RCC 7860 (cell line): ENCODE measurements at places on chromosomes 6 and 20.

- no peak for DNase-seq
Measured at GRCh38 chr6:150261997-150262697, 106.7 kb upstream of the IYD start.

DNA sequence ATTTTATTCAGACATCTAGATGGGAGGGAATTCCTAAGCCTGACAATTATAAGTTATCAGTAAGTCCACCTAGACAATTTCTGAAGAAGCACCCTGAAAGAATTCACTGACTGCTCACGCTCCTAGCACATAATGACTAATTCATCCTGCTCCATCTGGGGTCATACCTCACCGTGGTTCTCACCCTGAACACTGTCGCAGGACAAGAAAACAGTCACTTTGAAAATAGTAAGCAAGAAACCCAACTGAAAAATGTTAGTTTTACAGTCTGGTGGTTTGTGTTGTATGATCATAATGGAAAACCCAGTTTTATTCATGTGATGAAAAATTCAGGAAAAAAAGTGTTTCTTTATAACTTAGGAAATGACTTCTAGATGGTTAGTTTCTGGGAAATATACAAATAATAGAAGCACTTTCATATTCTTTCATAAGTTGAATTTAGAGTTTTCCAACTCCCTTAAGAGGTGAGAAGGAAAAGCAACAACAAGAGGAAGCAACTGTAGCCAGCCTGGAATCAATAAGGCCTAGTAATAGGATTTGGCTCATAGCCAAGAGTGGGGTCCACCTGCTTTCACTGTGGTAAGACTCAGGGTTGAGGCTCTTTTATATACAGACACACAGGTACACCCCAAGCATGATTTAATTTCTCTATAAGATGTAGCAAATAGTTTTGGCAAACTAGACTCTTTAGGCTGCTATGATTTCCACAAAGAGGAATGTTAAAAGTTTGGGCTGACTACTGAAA, 94.1 kb downstream of the HIVEP2 start:
- DNase-seq, result peak; percentile 69

- no peak for DNase-seq
Measured at GRCh38 chr20:3014179-3014578, 29.2 kb upstream of the GNRH2 start.

DNA sequence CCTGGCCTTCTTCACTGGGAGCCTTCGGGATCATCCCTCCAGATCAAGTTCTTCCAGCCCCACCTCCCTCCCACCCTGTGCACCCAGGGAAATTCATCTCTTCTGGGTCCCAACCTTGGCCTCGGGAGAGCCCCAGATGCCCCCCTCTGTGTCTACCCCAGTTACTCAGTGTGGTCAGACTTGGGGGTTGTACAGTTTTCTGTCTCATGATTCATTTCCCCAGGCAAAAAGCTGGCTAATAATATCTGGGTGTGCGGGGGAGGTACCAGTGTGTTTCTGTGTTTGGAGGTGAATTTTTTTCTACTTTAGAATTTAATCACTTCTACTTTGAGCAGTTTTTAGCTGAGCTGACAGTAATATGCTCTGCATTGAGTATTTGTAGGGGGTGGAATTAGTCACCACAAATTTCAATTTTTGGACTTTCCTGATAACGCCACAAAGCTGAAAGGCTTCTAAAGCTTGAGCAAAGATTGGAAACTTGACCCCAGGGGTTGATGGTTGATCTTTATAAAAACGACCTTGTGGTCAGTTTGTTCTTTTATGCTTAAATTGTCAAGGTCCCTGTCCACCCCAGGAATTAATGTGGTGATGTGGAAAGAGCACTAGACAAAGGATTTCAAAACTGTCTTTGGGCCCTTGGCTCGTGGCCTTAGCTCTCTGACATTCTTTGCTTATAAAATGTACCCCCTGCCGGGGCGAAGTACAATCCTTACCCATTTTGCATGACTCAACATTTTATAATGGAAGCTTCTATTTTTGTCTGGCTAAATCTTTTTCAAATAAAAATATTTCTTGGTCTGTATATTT, 284.7 kb upstream of the TAB2 start:
- DNase-seq, result peak; percentile 91

DNA sequence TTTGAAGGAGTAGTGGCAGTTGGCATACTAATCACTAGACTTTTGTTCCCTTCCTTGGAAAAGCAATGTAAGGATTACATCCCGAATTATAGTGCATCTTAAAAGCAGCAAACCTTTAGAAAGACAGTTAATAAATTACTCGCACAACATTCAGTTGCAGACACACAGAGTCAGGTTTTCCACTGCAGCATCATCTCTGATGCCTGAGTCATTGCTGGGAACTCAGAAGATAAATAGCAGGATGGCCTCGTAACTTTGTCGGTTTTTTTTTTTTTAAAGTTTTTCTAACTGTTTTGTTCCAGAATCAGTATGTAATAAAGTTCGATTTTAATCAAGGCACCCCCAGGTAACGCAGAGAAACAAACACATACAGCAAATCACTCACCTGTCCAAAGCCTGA, 34.3 kb downstream of the GJA10 start:
- DNase-seq, result peak; percentile 36

DNA sequence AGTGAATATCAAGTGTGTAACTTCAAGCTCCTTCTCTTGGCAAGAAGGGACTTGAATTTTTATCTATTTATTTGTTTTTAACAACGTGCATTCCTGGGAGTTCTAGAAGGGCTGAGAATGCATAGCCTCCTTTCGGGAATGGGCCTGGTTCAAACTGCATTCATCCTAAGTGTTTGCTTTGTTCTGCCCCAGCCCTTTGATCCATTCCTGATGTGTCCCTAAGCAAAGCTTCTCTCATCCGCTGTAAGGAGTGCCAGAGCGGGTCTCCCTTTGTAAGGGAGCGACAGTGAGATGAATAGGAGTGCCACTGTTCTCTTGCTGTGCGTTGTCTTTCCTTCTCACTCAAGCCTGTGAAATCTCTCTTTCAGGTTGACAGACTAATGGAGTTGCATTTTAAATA, 61.0 kb upstream of the VSTM2L start:
- no peak for DNase-seq

GRCh38 chr6:125224231-125224861, 70.8 kb downstream of the TPD52L1 start:
- no peak for DNase-seq

- DNase-seq, result no peak
Measured at GRCh38 chr6:2797564-2798031, 32.4 kb downstream of the WRNIP1 start.

- DNase-seq, result no peak
Measured at GRCh38 chr6:25233226-25233625, 45.9 kb upstream of the CARMIL1 start.

- no peak for DNase-seq
Measured at GRCh38 chr6:115360602-115361325, 699.9 kb downstream of the FRK start.

DNA sequence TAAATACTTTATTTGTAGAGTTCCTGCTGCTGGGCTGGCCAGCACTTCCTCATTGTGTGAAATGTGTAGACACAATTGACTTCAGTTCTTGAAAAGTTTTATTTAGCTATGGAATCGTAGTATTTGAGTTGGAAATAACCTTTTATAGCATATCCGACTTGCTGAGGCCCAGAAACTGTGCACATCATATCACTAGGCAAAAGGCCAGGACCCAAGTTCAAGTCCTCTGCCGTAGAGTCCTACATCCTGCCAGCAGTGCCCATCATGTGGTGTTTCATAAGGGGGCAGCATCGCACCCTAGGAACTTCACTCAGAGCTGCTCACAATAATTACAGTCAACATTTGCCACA, 207.7 kb upstream of the SNX9 start:
- no peak for DNase-seq

- DNase-seq, result no peak
Measured at GRCh38 chr20:18886756-18887155, 73.2 kb downstream of the SCP2D1 start.

GRCh38 chr6:137261361-137261760, 42.2 kb upstream of the IFNGR1 start:
- no peak for DNase-seq

- no peak for DNase-seq
Measured at GRCh38 chr6:104326173-104327001, 533.3 kb downstream of the HACE1 start.

GRCh38 chr6:38570750-38571149, 69.0 kb downstream of the BTBD9 start:
- DNase-seq, result no peak

- DNase-seq, result no peak
Measured at GRCh38 chr20:58753922-58754551, 61.4 kb downstream of the NPEPL1 start.

DNA sequence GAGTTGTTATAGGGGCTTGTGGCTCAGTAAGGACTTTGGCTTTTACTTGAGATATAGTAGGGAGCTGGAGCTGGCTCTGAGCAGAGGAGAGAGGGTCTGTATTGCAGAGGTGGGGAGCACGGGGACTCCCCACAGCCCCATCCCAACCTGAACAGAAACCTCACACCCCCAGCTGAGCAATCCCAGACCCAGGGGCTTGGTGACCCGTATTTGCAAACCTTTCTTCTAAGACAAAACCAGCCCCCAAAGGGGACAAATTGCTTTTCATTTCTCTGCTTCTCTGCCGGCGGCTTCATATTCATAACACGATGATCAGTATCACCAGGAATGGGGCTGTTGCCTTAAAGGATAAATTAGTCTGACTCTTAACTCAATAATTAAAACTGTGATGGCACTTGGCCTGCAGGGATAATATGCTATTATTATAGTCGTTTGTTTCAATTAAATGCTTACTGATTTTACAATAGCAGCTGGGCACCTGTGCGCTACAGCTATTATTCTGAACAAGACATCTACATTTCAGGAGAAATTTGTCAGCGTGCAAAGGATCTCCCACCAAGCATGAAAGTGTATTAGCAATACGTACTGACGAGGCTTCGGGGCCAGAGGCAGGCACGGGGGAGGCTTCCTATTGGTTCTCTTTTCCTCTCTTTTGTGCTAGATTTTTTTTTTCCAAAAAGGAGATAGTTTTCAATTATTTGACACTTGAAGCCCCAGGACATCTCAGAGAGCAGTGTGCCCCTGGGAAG, 118.1 kb downstream of the TOX2 start:
- no peak for DNase-seq

DNA sequence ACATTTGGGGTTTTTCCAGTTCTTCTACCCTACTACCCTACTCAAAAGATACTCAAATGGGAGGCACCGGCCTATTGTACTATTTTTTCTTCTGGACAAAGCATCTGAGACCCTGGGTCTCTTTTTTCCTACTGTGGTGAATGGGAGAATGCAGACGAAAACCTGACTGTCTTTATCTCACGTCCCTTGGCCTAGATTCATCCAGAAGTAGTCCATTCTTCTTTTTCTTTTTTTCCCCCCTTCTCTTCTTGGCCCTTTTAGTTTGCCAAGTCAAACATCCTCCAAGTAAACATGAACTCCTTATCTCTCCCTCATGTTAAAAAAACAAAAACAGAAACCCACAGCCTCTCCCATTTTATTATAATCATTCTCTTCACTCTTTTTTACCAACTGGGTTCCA, 8.7 kb upstream of the ILRUN start:
- no peak for DNase-seq

DNA sequence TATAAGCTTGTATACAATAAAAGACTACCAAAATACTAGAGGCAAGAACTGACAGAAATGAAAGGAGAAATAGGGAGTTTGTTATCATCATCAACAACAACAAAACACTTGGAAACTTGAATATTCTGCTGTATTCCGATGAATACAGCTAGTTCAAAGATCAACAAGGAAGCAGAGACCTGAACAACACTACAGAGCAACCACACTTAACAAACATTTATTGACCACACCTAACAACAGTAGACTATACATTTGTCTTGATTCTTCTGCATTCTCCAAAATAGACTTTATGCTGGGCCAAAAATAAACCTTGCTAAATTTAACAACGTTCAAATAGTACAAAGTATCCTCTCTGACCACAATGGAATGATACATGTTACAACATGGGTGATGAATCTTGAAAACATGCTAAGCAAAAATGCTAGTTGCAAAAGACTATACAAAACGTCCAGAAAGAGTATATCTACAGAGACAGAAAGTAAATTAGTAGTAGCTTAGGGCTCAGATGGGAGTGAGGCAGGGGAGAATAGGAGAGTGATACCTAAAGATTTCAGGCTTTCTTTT, 39.1 kb upstream of the PAK5 start:
- no peak for DNase-seq

GRCh38 chr6:159203304-159204005, 34.3 kb downstream of the FNDC1 start:
- DNase-seq, result no peak

- DNase-seq, result peak; percentile 18
Measured at GRCh38 chr6:79868098-79868722, 79.1 kb downstream of the ELOVL4 start.

GRCh38 chr6:82249381-82250253, 2.1 kb upstream of the IBTK start:
- no peak for DNase-seq

DNA sequence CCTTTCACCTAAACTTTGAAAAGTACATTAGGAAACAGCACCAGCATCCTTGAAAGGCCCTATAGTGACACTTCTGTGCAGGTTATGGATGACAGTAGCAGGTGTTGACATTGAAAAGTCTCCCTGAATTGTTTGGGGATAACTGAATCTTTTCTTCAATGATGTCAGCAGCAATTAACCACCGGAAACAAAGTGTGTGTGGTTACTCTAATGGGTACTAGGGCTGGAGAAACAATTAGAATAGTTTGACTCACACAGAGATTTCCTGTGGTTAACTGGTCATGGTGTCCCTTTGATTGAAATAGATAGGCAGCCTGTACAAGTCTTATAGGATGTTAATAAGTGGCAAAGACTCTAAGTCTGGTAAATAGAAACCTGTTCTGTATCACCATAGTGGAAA, 189.1 kb downstream of the TBX18 start:
- DNase-seq, result peak; percentile 79

DNA sequence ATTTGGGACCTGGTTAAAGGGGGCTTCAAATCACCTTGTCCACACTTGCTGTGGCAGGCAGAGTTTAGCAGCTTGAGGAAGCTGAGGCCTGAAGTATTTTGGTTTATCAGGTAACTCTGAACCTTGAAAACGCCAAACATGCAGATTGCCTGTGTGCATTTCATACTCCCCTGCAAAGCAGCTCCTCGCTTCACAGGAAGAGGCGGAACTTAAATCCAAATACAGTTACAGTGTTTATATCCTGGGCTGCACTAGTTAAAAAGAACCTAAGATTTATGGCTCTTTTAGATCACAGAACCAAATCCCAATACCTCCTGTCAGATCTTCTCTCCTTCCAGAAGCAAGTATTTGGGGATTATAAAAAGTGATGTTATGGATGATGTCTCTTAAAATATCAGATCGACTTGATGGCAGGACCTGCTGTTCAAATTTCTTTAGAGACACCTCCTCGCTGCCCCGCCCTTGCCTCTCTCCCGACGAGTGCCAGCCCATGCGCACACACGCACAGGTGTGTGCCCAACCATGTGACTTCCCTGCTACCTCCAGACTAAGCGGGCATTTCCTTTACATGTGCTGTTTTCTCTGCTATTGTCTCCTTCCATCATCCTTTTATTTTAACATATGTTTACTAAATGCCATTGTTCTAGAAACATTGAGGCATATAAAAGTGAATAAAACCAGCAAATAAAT, 224.6 kb upstream of the FOXQ1 start:
- DNase-seq, result no peak

DNA sequence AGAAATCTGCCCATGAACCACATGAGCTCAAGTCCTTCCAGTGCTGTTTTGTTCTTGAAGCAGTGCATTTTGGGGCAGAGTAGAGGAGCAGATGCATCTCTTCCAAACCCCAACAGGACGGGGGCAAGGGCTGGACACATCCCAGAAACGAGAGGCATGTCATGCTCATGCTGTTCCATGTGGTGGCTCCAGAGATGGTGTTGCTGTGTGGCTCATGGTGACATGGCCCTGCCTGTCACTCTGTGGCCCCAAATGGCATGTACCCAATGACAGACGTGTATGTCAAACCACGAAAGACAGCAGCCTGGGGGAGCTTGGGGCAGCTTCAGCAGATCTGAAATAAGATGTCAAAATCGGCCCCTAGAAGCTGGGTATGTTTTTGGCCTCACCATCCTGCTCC, 46.3 kb downstream of the NRN1 start:
- DNase-seq, result no peak
